Ovary (tissue), 10 donors: ENCODE measurements at places on chromosomes 3 and 15.

DNA sequence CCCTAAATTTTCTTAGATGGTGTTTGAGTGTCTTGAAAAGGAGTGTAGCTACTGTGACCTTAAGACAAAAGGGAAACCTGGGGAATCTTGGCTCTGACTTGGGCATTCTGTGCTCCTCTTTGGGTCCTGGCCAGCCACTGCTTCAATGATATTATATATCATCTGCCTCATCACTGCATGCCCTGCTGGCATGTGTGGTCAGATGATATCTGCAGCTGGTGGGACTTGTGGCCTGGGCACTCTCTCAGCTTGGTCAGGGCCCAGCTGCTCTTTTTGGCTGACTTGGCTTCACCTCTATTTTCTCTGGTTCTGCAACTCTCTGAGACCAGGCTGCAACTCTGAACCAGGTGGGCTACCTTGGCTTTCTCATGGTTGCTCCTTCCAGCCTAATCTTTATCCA lies 446.1 kb upstream of the RARB start:
- no peak for DNase-seq

- DNase-seq: no peak
These were observed 130.6 kb downstream of the IMPG2 start for GRCh38 chr3:101189796-101190195.

- no peak for DNase-seq
These were observed 3.8 kb downstream of the SKOR1 start for GRCh38 chr15:67828969-67829646.

- DNase-seq: no peak
These were observed 48.6 kb downstream of the KCNMB2 start for GRCh38 chr3:178584722-178585380.

- DNase-seq: no peak
These were observed 86.0 kb upstream of the VGLL3 start for GRCh38 chr3:87076946-87077345.

DNA sequence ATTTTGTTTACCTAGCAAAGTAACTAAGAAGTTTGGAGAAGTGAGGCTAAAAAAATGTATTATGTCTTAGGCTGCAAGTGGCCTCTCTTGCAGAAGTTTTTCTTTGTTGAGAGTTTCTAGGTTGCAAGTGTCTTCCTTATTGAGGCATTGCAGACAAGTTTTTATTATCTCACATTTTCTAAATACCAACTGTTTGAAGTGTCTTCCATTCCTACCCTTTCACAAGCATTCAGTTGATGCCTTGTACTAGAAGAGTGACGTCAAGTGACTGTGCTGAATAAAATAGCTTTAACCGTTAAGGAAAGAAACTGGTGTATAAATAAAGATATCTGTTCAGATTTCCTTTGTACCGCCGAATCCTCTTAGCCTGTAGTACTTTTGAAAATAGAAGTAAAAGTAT lies 123.3 kb downstream of the ALCAM start:
- DNase-seq: no peak

GRCh38 chr3:114587986-114588385 lies 294.2 kb downstream of the TIGIT start:
- DNase-seq: no peak

DNA sequence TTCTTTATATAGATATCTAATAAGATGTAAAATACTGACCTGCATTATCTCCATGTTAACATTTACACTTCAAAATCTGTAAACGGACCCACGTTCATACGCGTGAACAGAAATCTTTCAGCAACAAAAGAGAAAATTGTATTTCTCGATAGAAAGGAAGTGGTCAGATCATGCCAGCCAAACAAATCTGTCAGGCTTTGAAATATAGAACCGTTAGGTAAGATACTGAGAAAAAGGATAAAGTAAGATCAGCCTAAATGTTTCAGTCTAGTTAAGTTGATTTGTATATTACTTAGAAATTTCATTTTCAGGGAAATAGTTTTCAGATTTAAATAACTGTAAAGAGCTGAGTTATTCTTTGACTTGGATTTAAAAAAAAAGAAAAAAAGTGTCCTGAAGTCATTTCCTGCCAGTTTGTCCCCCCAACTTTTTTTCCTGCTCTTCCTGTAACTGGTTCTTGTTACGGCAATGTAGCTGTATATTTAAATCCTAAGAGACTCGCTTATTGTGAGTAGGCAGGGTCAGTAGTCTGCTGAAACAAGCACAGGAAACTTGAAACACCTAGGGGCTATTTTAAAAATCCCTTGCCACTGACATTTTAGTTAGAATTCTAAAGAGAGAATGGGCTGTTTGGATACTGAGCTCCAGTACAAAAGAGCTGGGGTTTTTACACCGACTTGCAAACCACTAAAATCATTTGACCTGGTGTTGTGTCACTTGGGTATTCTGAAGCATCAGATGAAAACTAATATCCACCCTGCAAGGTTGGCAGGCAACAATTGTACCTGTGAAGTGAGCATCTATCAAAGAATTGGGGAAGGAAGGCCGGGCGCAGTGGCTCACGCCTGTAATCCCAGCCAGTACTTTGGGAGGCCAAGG lies 237.5 kb downstream of the UBE2E2 start:
- no peak for DNase-seq

- no peak for DNase-seq
These were observed 498 bp upstream of the SEMA4B start for GRCh38 chr15:90200534-90201129.

DNA sequence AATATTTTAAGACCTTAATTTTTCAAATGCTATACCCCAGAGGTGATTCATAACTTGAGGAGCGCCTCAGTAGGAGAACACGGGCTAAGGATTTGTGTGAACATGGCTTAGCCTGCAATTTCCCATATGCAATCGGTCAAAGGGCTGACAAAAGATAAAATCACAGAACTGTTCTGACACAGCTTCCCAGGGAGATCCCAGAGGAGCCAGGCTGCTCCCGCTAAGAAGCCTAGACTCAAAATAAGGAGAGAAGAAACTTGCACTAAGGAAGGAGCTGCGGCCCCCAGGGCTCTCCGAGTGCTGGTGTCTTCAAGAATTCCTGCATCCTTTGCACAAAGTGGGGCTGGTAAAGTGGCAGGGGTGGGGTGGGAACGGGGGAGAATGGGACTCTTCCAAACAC lies 106.3 kb upstream of the DLG1 start:
- DNase-seq: no peak

DNA sequence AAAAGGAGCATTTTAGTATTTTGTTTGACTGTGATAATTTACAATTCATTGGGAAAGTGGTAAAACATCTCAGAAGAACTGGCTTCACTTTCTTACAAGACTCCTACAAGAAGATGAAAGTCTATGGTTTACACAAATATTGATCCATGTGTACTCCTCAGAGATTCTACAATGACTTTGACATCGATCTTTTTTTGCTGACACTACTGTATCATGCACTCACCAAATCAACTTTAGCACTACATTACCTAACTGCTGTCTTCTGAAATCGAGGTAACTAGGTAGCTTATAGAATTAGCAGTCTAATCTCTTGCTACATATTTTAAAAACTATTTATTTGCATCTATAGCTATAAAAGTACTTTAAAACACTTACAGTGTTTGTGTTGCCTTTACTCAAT lies 757.6 kb downstream of the TBL1XR1 start:
- no peak for DNase-seq

GRCh38 chr3:37992271-37993066 lies 1.9 kb downstream of the VILL start:
- peak; percentile 26 for DNase-seq

- no peak for DNase-seq
These were observed 299.6 kb downstream of the THSD4 start for GRCh38 chr15:71414853-71415252.

GRCh38 chr15:101431301-101431700 lies 58.2 kb downstream of the PCSK6 start:
- DNase-seq: no peak

DNA sequence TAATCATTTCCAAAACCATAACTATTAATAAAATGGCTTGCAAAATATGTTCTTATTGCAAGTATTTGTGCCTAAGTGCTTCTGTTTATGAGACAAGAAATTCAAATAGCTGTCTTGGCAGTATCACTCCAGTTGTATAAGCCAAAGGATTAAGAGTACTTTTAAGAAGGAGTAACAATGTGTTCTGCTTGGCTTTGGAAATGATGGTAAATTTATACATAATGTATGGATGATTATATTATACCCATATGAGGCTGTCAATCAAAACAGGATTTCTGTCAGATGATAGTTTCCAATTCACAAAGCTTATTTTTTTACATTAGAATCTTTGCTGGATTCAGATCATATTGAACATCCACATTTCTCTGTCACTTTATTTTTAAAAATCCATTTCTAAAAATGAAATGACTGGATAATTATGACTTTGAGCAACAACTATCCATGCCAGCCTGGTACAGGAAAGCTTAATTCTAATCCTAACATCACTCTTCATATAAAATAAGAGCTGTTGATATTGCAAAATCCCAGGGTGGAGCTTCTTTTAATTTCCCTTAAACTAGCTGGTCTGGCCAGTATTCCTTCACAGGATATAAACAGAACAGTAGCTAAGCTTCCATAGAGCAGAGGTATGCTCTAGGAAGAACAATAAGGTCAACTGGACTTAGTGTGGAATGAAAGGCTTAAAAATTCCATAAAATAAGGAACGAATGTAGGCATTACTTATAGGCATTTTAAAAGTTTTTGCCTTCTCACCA lies 30.0 kb upstream of the ZNF280D start:
- no peak for DNase-seq

- DNase-seq: no peak
These were observed 612.2 kb upstream of the GOLIM4 start for GRCh38 chr3:168707900-168708299.

DNA sequence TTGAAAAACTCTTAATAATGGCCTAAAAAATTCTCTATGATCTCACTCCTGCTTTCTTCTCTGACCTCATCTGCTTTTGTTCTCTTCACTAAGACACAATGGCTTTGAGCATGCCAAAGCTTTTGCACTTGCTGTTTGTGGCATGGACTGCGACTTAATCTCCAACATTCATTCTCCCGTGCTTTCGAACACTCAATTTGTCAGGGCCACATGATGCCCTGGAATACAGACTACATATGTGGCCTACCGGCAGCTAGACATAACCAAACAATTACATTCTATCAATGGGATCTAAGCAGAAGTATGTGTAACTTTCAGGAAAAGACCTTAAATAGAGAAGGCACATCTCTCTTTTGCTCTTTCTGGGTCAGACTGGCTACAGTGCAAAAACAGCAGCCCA lies 506.5 kb downstream of the MAGI1 start:
- no peak for DNase-seq
